Right hindlimb (tissue), 1 donor: ENCODE measurements at places on chromosomes 5 and 9.

DNA sequence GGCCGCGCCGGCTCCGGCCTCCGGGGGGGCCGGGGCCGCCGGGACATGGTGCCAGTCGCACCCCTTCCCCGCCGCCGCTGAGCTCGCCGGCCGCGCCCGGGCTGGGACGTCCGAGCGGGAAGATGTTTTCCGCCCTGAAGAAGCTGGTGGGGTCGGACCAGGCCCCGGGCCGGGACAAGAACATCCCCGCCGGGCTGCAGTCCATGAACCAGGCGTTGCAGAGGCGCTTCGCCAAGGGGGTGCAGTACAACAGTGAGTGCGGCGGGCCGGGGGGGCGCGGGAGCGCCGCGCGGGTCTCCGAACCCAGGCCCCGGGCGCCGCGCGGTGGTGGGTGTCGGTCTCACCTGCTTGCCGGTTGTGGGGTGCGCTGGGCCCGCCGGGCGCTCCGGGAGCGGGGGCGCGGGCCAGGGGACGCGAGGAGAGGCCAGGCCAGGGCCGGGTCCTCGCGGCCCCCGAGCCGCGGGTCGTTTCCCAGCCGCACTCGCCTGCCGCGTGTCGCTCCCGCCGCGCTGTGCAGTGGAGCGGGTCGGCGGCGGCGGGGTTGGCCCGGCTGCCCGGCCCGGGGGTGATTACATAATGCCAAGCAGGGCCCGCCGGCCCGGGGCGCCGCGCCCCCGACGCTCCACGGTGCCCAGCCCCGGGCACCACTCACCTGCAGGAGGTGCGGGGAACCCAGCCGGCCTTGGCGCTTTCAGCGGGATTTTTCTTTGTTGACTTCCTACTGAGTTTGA, 492 bp downstream of the RABL6 start:
- peak; percentile 51 for DNase-seq

DNA sequence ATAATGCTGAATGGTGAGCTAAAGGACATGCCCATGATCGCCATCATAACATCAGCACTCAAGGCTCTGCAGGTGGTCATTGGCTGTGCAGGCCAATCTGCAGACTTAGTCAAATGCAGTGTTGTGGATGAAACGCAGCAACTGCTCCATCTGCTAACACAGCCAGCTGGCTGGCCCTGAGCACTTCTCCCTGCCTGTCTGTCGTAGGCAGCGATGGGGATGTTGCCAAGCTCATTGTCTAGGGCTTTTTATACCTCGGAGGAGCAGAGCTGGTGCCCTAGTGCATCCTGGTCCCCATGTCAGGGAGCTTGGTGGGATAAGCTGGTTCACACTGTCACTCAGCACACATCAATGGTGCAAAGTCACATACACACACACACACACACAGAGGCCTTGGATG, 189.4 kb downstream of the TENT4A start:
- DNase-seq = no peak

DNA sequence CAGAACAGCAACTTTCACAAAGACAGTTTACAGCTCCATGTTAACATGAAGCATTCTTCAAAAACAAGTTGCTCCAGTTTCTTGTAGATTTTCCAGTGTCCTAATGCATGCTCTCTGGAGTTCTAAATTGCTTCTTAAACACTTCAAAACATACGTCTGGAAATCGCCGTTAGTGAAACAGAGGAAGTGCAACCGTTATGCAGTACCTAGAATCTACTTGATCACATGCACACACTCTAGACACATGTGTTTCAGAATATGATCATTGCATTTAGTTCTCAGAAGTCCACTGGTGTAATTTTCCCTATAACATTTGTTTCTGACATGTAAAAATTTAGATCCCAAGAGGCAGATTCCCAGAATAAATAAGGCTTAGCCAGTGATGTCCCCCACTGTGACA, 41.1 kb upstream of the RUFY1 start:
- DNase-seq = no peak

GRCh38 chr5:63794979-63795378, 167.3 kb downstream of the HTR1A start:
- no peak for DNase-seq

GRCh38 chr9:117104716-117105495, 310.0 kb downstream of the ASTN2 start:
- DNase-seq = no peak

GRCh38 chr9:122008559-122008958, 84.5 kb downstream of the TTLL11 start:
- no peak for DNase-seq

GRCh38 chr5:159032656-159033350, 66.9 kb downstream of the EBF1 start:
- DNase-seq = no peak

- peak; percentile 49 for DNase-seq
Measured at GRCh38 chr9:131799177-131799823, 59.4 kb upstream of the RAPGEF1 start.

DNA sequence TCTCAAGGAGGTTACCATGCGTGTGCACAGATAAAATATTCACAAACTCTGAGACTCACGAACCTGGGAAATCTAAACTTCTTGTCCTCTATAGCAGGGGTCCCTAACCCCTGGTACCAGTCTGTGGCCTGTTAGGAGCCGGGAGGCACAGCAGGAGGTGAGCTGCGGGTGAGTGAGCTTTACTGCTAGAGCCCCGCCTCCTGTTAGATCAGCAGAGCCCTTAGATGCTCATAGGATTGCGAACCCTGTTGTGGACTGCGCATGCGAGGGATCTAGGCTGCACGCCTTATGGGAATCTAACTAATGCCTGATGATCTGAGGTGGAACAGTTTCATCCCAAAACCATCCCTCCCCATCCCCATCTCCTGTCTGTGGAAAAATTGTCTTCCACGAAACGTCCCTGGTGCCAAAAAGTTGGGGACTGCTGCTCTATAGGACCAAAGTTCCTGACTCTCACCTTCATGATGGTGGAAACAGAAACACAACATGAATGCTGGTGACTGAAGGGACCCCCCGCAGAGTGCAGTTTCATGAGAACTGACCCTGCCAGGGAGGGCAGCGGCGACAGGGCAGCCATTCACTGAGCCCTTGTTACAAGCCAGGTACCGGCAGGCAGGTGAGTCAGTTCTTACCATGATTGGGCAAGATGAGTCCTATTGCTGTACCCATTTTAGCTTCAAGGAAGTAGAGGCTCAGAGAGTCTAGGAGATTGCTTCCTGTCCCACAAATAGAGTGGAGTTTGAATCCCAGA, 181.9 kb downstream of the RGS3 start:
- peak; percentile 12 for DNase-seq

DNA sequence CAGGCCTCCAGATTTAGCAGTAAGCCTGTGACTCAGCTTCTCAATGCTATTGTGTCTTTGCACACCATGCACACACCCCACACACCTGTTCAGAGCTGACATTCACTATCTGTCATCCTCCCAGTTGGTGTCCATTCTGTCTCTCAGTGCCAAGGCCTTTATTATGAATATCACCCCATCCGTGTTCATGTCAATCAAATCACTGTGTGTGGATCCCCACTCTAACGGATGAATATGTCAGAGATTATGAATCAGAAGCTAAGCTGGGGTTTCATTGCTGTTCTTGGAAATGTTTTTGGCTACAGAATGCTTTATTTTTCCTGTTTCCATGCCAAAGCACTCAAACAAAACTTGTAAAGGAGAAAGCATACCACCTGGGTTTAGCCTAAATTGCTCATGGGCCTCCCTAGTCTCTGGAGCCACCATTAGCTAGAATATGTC, 9.4 kb upstream of the MAMDC2 start:
- DNase-seq = no peak

GRCh38 chr9:20884985-20885593, 146.4 kb downstream of the HACD4 start:
- DNase-seq = peak; percentile 36

- no peak for DNase-seq
Measured at GRCh38 chr5:163813900-163814299, 308.5 kb downstream of the MAT2B start.

GRCh38 chr9:2729003-2729402, 11.7 kb downstream of the KCNV2 start:
- no peak for DNase-seq

DNA sequence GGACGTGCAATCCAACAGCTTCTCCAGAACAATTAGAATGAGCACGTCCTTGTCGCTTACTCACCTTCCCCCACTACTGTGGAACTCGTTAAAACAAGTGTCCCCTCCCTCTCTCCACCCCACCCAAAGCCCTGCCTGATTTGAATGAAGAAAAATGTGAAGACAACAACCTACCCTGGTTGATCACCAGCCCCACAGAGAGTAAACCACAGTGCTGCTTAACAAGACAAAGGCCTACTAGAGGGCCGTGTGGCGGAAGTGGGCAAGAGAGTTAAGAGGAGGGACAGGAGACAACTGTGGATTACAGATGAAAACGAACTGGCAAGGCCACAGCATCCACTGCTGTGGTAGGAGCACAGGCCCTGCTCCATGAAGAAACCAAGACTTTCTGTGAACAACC, 51.1 kb downstream of the CDK5RAP2 start:
- DNase-seq = no peak

- no peak for DNase-seq
Measured at GRCh38 chr5:133821889-133822288, 146.5 kb downstream of the C5orf15 start.

GRCh38 chr5:112691758-112692157, 45.9 kb upstream of the APC start:
- no peak for DNase-seq

DNA sequence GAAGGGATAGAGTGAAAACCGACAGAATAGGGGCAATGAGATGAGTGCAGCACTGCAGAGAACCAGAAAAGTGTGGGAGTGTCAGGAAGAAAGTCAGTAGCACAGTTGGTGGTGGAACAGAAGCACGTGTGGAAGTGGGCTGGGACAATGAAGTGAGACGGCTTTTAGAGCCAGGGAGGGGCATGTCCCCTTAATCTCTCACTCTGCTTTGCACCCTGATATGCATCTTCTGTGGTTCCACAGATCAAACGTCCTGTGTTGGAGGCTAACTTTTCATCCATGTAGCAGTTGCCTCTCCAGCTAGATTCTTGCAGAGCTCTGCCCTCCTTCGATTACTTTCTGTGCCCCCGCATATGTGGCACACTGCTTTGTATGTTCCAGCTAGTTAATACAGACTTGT, 163.6 kb downstream of the DOCK8 start:
- no peak for DNase-seq

- no peak for DNase-seq
Measured at GRCh38 chr5:113937301-113937700, 423.8 kb downstream of the YTHDC2 start.

DNA sequence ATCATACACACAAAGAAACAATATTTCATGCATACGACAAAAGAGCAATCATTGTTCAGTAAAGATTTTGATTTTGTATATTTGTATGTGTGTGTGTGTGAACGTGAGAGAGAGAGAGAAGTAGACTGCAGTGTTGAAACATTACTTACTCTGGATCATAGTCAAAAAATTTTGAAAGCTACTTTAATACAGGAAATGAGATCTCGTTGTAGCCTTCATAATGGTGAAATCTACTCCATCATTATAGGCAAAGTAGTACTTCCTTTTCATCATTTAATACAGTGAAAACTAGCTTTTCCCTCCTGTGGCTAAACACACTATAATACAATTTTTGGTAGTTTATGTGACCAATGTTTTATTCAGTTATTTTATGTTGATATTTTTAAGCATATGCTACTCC, 1427.7 kb upstream of the C9orf72 start:
- DNase-seq = no peak

GRCh38 chr9:126763130-126763764, 41.6 kb upstream of the ZBTB43 start:
- no peak for DNase-seq

GRCh38 chr9:95120781-95121370, 196.6 kb downstream of the FANCC start:
- DNase-seq = peak; percentile 12

DNA sequence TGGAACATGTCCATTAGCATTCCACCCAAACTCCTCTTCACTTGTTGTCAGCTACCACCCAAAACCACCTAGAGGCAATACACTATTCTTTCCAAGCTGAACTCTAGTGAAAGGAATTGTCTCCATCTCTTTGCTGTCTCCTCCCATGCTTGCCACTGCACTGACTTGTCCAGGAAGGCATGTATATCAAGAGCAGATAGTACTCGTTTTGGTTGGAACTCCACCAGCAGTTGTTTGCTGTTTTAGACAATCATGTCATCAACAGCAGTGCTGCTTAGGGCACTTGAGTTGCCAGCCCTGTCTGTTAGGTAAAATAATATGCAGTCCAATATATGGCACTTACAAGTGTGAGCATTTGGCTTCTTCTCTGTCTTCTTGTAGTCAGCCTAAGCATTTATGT, 80.0 kb upstream of the SAP30L start:
- DNase-seq = no peak

DNA sequence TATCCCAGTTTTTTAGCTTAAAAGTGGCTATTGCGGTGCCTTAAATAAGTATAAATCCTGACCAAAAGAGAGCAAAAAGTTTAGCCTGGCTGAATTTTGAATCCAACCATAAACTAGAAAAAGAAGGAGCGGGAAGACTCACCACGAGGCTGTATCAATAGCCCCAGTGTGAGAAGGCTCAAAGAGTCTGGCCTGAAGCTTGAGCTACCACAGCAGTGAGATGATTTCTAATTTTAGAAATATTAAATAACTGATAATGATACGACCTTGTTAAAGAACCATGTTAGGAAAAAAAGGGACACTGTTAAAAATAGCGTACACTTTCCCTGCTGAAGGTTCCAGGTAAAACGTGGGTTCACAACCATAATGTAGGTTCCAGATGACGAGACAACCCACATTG, 134.1 kb upstream of the ZNF462 start:
- DNase-seq = no peak

DNA sequence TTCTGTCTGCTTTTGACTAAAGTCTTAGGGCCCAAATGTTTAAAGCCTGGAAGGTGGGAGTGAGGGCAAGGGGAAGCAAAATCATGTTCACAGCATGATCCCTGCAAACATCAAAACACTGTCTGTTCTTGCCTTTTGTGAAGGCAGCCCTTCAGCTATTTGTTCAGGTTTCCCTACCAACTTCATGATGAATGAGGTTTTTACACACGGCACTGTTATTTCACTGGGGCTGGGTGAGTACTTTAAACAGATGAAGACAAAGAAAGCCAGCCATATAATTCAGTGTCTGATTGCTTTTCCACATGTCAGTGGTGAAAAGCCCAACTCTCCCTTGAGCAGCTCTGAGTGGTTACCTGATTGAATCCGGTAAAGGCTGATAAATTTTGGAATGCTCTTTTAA, 224.7 kb upstream of the GRAMD2B start:
- peak; percentile 22 for DNase-seq

- no peak for DNase-seq
Measured at GRCh38 chr9:128731093-128731492, 7.2 kb upstream of the ZDHHC12 start.

DNA sequence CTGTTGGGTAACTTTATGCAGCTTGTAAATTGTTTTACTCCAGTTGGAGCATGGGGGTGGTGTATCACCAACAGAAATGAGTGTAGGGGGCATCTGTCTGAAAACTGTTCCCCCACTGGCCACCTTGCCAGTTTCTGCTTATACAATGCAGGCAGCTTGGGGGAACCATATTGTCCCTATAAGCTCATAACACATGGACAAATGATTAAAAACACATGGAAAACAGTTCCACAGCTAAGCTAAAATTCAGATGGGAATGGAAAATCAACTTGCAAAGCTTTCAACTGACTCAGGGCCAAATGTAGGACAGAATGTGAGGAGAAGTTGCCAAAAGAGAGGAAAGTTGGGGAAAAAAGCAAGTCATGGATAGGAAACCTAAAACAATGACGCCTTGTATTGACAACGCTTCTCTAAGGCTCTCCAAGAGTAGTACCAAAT, 7.9 kb upstream of the CER1 start:
- peak; percentile 78 for DNase-seq
